ENCODE measurements at places on chromosomes 2 and 18. TPM values are rescaled to one million over a fixed set of nuclear protein-coding genes. Genes with fewer than 3 reads are reported as not detected.

The CCDC74A gene
- 0.51 TPM for total RNA-seq

GRCh38 chr2:144162652-144163051, 357.3 kb downstream of the ZEB2 start:
- DNase-seq, result no peak

GRCh38 chr2:196468394-196468793, 171.1 kb upstream of the CCDC150 start:
- no peak for DNase-seq

The TUBB6 gene
- 17.1 TPM for total RNA-seq
